ENCODE measurements at places on chromosomes 5 and 9. TPM values are rescaled to one million over a fixed set of nuclear protein-coding genes. Genes with fewer than 3 reads are reported as not detected.

Gene MLLT3
- 4.3 TPM for total RNA-seq

Gene INSL4
- not detected for total RNA-seq

Gene NEUROG1
- total RNA-seq = not detected

Gene MCC
- total RNA-seq = 23.0 TPM

Gene MAMDC4
- total RNA-seq = 1.2 TPM
